ENCODE measurements at places on chromosomes 4 and X. TPM values are rescaled to one million over a fixed set of nuclear protein-coding genes. Genes with fewer than 3 reads are reported as not detected.

Gene SSX1
- total RNA-seq: not detected

Gene PABPC1L2A
- total RNA-seq: 1.4 TPM

Gene NXF2
- total RNA-seq: not detected

Gene DEFB131A
- not detected for total RNA-seq

Gene CAPN6
- 6.3 TPM for total RNA-seq

Gene GAGE1
- not detected for total RNA-seq

Gene GAGE12E
- total RNA-seq: not detected

Gene POLR2B
- 143 TPM for total RNA-seq

Gene SLITRK4
- 4.0 TPM for total RNA-seq

Gene PCDH10
- 4.0 TPM for total RNA-seq

Gene NKX3-2
- total RNA-seq: not detected

Gene POF1B
- 0.10 TPM for total RNA-seq

Gene MAP7D2
- total RNA-seq: 0.90 TPM

Gene CT45A2
- not detected for total RNA-seq

Gene TASL
- not detected for total RNA-seq

Gene L1CAM
- 27.6 TPM for total RNA-seq

Gene OCRL
- total RNA-seq: 16.5 TPM

Gene SORBS2
- 17.8 TPM for total RNA-seq

Gene IL13RA2
- total RNA-seq: not detected

Gene SPACA5
- total RNA-seq: not detected

Gene SLC34A2
- total RNA-seq: 0.80 TPM

Gene FGA
- not detected for total RNA-seq

Gene DDX53
- total RNA-seq: not detected

Gene CLIC2
- 0.56 TPM for total RNA-seq

Gene KCNIP4
- total RNA-seq: 0.14 TPM

Gene YY2
- 1.6 TPM for total RNA-seq

Gene SSX3
- not detected for total RNA-seq

Gene MANBA
- total RNA-seq: 54.3 TPM

Gene SHISA3
- total RNA-seq: 6.6 TPM

Gene FRG2
- not detected for total RNA-seq

Gene PPP3CA
- total RNA-seq: 26.8 TPM

Gene MGARP
- total RNA-seq: 2.4 TPM

Gene CCNQ
- 18.3 TPM for total RNA-seq

Gene ESX1
- total RNA-seq: not detected

Gene GLRB
- 1.9 TPM for total RNA-seq

Gene ZDHHC15
- total RNA-seq: 4.3 TPM

Gene ALB
- total RNA-seq: not detected

Gene CENPVL2
- total RNA-seq: 5.2 TPM

Gene USP51
- 5.5 TPM for total RNA-seq

Gene USP17L30
- total RNA-seq: not detected

Gene MAEA
- 120 TPM for total RNA-seq

Gene MUC7
- not detected for total RNA-seq

Gene ARHGAP6
- total RNA-seq: 0.59 TPM

Gene TMPRSS11A
- not detected for total RNA-seq

Gene VCX3A
- total RNA-seq: not detected

Gene H2AZ1
- 802 TPM for total RNA-seq

Gene TDO2
- total RNA-seq: 0.10 TPM

Gene ZAR1
- 1.6 TPM for total RNA-seq

Gene DMRTC1
- total RNA-seq: not detected

Gene ZCCHC18
- 4.4 TPM for total RNA-seq

Gene DCHS2
- total RNA-seq: 7.6 TPM

Gene NHSL2
- total RNA-seq: 9.5 TPM

Gene LRCH2
- 8.6 TPM for total RNA-seq

Data from GM23338 (cell line).